ENCODE measurements at places on chromosomes 3 and 15.

DNA sequence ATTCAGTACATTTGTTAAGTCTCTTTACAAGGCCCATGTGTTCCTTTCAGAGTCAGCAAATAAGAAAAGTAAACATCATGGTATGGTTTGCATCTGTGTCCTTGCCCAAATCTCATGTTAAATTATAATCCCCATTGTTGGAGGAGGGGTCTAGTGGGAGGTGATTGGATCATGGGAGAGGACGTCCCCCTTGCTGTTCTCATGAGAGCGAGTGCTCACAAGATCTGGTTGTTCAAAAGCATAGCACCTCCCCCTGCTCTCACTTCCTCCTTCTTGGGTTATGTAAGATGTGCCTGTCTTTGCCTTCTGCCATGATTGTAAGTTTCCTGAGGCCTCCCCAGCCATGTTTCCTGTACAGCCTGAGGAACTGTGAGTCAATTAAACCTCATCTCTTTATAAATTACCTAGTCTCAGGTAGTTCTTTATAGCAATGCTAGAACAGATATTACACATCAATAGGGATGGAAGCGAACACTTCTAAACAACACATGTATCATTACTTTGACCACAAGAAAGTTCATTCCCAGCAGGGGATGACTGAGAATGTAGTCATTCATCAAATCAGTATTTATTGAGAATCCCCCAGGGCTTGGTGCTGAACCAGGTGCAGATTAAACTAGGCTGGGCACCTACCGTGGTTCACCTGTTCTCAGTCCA lies 4.1 kb downstream of the EFCAB12 start:
- DNase-seq: no peak

- DNase-seq: no peak
Measured at GRCh38 chr3:22399566-22399965, 648.6 kb upstream of the ZNF385D start.

DNA sequence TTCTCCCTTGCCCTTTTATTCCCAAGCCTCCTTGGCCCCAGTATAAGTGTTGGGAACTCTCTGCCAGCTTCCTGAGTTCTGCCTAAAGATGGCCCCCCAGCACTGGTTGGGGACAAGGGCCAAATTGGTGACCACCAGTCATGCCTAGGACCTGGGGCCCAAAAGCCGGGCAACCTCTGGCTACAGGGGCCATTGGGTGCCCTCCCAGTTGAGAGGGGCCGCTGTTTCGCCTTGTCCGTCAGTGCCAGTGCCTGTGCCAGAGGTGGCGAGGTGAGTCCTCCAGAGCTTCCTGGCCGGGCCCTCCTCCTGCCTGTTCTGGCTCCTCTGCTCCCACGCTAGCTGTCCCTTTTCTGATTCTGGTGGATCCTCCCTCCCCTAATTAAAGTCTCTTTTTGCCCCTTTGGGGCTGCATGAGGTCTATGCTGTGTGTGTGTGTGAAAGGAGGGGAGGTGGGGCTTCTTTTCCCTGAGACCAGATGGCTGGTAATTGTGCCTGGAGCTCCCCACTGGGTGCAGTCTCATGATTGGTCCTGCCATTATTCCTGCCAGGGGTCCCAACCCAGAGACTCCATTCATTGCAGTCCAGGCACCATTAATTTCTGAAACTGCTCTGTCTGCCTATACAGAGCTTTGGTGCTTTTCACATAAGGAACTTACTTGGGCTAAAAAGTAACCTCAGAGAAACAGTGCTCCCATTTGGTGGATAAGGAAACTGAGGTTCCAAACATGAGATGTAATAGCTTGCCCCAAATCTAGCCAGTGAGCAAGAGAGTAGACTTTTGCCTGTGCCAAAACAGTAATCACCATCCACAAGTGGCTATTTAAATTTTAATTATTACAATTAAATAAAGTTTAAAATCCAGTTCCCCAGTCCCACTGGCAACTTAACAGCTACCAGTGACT lies 3.1 kb upstream of the TTLL3 start:
- DNase-seq: no peak

DNA sequence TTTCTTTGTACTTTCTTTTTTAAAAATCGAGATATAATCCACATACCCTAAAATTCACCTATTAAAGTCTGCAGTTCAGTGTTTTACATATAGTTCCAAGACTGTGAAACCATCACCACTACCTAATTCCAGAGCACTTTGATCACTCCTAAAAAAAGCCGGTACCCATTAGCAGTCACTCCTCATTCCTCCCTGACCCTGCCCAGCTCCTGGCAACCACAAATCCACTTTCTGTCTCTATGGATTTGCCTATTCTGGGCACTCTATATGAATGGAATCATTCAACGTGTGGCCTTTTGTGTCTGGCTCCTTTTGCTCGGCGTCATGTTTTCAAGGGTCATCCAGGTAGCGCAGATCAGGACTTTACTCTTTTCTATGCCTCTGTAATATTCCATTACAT lies 17.3 kb downstream of the TRPM1 start:
- no peak for DNase-seq

- no peak for DNase-seq
Measured at GRCh38 chr3:35651426-35651825, 12.1 kb downstream of the ARPP21 start.
